ENCODE measurements at places on chromosomes 12 and 14.

GRCh38 chr14:72164420-72165228, 232.4 kb downstream of the RGS6 start:
- no peak for DNase-seq

DNA sequence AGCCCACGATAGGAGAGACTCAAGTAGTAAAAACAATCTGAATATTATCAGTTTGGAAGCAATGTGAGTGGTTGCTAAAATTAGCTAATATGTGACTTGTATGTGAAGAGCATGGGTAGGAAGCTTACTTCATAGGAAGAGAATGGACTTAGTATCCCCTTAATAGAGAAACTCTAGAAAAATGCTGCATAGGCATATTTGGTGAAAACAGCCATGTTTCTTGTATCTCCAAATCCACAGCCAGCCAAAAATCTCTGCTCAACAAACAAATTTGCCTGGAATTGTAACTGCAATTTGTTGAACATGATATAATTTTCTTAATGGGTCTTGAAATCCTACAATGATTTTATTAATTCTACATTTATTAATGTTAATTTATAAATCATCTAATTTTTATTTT, 1252.9 kb upstream of the TMEM132C start:
- no peak for DNase-seq

DNA sequence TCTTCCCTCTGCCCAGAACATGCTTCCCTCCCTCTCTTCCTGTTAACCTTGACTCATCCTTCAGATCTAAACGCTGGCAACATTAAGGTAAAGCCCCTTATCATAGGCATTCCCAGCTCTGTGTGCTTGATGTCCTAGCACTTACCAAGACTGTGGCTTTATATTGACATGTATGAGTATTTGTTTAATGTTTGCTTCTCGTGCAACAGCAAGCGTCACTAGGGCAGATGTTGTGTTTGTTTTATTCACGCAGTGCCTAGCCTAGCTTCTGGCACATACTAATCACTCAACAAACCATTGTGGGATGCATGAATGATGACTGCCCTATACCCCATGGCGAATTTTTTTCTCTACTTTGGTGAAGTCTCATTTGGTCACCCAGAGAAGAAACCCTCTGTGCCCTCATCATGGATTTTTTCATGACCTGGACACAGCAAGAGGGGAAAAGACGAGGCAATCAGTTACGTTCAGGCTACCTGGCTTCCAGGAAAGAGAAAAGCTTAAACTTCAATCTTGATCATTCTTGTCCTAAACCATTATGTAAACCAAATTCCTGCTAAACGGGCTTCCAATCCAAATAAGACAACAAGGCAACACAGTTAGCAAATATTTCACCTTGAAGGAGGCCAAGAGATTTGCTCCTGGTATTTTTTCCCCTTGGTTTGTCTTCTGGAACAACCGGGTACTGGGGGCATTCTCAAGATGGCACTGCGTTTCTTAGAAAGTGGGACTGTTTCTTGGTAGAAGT, 47.9 kb upstream of the SOCS2 start:
- DNase-seq, result no peak

GRCh38 chr12:10236720-10237119, 24.0 kb downstream of the GABARAPL1 start:
- no peak for DNase-seq

GRCh38 chr12:48767047-48767446, 21.8 kb downstream of the ADCY6 start:
- no peak for DNase-seq

- DNase-seq, result no peak
Measured at GRCh38 chr12:124033859-124034258, 60.8 kb downstream of the ZNF664 start.

- no peak for DNase-seq
Measured at GRCh38 chr12:76866726-76867125, 12.1 kb downstream of the CSRP2 start.

- DNase-seq, result no peak
Measured at GRCh38 chr14:40282196-40282595, 850.0 kb upstream of the FBXO33 start.

DNA sequence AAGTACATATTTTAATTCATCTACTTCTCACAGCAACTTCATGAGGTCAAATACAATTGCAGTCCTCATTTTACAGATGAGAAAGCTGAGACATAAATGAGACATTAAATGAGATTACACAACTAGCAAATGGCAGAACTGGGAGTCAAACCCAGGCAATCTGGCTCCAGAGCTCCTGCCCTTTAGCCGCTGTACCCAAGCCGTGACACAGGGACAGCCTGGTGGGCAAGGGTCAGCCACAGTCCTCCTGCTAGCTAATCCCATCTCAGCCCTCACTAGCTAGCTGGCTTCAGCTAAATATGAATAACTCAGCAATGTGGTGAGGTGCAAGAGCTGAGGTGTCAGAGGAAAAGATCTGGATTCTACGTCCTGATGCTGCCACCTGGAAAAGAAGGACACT, 54.8 kb downstream of the NINJ2 start:
- DNase-seq, result no peak

- DNase-seq, result no peak
Measured at GRCh38 chr12:109389146-109389545, 41.4 kb downstream of the MYO1H start.

GRCh38 chr12:43493261-43493797, 58.7 kb downstream of the ADAMTS20 start:
- DNase-seq, result no peak

GRCh38 chr14:95323917-95324316, 4.2 kb upstream of the CLMN start:
- DNase-seq, result no peak

DNA sequence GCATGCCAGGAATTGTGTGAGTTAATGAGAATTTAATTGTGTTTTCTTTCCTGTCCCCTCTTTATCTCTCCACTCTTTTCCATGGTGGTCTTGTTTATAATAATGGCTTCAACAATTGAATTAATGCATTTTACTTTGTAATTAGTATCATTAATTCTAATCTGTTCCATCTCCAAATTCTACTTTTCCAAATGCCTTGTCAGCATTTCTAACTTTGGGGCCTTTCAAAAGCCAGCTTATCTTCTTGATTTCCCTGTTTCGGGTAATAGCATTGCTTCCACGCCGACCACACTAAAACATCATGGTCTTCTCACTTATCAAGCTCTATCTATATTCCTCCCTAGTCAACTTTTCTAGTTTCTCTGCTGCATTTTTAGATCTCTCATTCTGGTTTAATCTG, 54.2 kb upstream of the RMST start:
- DNase-seq, result no peak

GRCh38 chr14:88229428-88229827, 93.6 kb downstream of the KCNK10 start:
- DNase-seq, result no peak

DNA sequence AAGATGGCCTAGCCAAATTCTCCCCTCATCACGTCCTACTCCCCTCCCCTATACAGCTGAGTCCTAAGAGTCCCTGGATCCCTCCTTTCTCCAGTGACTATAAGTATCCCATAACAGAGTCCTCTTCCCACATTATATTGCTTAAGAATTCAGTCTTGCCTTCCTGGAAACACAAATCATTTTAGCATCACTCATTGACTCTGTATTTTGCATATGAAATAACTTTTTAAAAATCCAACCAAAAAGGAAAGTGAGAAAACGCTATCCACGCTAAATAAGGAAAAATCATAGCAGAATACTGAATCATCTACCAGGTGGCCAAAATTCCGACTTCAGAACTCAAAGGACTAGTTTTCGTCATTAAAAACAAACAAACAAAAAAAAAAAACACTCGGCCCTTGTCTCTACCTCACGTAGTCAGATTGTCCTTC, 130.2 kb downstream of the GCH1 start:
- no peak for DNase-seq

DNA sequence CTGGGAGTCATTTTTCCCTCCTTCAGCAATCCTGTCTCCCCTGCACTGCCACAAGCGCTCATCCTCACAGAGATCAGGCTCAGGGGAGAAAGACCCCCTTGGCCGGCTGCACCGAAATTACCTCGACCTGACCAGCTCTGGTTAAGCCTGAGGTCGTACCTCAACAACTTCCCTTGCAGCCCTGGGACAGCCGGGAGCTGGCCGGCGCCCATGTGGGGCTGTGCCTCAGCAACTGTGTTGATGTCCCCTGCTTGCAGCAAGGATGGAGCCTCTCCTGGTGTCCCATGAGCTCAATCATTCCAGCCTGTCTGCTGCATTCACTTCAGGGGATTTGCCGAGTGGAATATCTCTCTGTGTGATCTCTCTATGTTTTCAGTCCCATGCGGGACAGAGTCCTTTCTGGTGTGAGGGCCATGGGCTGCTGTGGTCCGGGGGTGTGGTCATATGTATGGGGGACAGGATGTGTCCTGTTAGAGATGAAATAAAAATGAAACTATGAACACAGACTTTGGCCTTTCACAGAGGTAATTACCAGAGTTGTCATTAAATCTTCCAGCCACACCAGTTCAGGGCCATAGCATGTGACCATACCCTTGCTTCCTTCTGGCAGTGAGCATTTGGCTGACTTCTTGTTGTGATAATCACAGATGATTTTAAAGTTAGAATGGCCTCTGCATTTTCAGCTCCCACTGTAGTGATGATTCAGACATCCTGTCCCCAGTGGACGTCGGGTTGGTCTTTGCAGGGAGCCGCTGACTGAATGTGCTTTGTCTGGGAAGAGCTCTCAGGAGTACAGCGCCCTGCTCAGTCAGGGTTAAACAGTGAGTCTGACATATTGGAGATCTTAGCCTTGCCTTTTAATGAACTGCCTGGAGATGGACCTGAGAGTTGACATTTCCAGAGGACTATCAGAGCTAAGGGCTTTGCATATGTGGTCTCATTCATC, 405.9 kb downstream of the AACS start:
- DNase-seq, result no peak

DNA sequence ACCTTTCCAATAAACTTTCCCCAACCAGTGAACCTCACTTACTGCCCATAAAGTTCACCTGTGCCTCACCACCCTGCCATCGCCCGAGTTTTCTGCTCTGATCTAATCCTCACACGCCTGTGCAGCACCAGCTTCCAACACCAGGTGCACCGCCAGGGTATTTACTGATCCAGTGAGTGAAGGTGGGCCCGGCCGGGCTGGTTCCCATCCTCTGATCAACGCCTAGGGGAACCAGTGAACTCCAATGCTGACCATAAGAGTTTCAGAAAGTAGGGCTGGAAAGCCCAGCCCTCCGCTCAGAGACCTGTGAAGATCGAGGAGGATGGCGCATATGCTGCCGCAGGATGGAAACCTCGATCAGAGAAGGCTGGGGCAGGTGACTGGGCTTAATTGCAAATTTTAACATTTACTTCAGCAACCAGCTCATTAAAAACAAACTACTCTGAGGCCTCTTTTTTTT, 685 bp upstream of the MYL6B start:
- no peak for DNase-seq

DNA sequence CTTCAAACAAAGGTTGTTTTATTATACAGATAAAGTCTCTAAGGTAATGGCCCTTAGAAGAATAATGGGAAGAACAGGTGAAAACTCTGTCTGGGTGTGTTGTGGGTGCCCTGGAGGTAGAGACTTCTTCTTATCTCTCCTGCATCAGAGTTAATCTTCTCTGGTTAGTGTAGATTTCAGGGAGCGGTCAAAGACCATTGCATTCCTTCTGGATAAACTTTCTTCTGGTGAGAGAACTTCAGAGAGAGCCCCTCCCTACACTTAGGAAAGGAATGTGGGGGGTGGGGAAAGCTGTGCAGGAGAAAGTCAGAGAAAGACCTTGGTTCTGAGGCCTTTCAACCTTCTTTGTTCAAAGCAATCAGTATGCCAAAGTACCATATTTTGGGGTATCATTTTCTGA, 658.5 kb downstream of the DIO2 start:
- DNase-seq, result no peak

DNA sequence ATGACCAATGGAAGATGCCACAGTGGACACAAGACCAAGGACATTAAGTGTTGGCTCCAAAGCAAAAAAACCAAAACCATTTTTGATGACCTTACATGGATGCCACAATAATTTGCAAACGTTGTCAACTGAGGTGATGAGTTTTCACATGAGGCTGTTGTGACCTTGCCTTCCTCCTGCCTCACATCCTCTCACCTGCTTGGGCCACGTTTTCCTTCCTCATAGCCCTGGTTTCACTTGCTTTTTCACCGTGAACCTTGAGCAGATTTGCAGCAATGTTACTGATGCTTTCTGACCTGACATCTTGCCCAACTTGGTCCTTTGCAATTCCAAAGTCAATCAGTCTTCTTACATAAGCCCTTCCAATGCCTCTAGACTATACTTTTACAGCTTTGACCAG, 3.7 kb downstream of the KRT6B start:
- DNase-seq, result no peak

DNA sequence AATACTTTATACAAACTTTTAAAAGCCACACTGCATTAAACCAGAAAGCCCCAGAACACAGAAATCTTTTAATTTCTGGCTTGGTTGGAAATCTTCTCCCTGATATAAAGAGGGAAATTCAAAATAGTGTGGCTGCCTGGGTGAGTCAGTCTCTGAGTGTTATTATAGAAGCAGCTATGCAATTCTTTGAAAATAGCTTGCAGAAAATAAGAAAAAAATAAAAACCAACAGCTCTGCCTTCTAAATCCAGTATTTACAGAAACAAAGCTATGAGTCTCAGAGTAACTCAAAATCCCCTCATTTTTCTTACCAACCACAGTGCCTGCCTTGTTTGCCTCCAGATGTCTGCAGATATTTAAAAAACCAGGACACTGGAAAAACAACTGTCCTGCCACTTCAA, 68.6 kb upstream of the FERMT2 start:
- DNase-seq, result no peak

GRCh38 chr14:54758041-54758440, 144.6 kb downstream of the GCH1 start:
- no peak for DNase-seq

DNA sequence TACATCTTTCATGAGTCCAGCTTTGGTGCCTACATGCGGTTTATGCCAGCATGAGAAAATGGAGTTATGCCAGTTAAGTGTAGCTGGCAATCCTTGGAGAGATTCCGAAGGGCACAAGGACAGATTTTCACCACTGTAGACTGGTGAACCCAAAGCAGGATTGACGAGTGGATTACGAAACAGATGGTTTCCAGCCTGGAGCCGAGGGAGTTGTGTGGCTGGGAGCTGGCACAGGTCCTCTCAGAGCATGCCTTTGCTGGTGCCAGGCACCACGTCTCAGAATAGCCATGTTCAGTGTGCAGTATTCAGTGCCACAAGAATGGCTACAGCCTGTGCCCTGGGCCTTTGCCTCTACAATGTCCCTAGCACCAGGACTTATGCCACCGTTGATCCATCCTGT, 13.2 kb downstream of the KCNH3 start:
- no peak for DNase-seq

- no peak for DNase-seq
Measured at GRCh38 chr12:62860020-62860419, 74.9 kb downstream of the PPM1H start.
